ENCODE measurements at places on chromosomes 13 and 19. TPM values are rescaled to one million over a fixed set of nuclear protein-coding genes. Genes with fewer than 3 reads are reported as not detected.

The ACER1 gene
- total RNA-seq: not detected

- DNase-seq: peak; percentile 58
Observed at GRCh38 chr13:51797664-51798488, 6.1 kb downstream of the DHRS12 start.

GRCh38 chr13:110470272-110471009 is 91.1 kb downstream of the RAB20 start:
- no peak for DNase-seq

DNA sequence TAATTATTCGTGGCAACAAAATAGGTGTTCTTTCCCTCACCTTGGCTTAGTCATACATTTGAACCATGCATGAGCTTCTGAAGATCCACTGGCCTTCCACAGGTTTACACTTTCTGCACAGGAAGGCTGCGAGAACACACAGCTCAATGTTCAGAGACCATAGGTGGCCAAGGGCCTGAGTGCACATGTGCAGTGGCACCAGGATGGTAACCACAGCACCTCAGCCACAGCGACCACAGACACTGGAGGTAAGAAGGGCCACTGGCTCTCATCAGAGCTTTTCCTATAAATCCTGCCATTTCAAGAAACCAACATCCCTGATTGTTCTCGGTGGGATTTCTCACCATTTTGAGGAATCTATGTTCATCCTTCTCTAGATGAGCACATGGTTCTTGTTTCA is 1.6 kb downstream of the DCLK1 start:
- DNase-seq: no peak

The DMKN gene
- 224 TPM for total RNA-seq

The TMEM221 gene
- total RNA-seq: 0.59 TPM

- DNase-seq: peak; percentile 65
Observed at GRCh38 chr19:5369962-5370367, 29.4 kb upstream of the PTPRS start.

GRCh38 chr13:61728471-61728870 is 312.8 kb upstream of the PCDH20 start:
- no peak for DNase-seq

DNA sequence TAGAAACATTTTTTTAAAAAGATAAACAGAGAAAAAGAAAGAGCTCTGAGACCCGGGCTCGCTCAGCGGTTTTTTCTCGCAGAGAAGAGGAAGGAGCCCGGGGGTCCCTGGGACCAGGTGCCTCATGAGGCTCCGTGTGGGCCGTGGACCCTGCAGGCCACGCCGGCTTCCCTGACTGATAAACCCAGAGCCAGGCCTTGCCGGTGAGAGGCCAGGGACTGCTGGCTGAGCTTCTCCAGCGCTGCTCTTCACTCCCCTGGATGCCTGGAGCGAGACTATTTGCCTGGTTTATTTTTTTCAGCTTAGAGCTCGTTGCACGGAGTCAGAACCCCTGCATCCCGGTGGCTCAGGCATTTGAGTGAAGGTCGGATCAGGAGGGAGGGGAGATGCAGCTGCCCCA is 53.4 kb upstream of the F7 start:
- no peak for DNase-seq
